ENCODE measurements at places on chromosomes 5 and 9.

DNA sequence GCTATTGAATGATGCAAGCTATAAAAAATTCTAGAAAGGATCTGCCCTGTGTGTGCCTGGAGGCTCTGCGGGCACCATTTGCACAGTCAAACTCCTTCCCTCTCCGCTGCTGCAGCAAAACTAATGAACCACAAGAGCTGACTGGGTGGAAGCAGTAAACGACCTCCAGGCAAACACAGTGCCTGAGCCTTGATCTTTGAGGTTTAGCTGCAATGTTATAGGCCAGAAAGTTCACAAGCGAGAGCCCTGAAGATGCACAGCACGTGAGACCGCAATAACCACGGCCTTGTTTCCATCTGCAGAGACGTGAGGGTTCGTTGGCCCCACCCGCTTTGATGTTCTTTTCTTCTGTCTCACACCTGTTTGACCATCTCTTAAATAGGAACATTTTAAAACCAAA, 69.2 kb upstream of the S1PR3 start:
- no peak for DNase-seq

GRCh38 chr5:38718771-38719391, 126.9 kb upstream of the OSMR start:
- DNase-seq = no peak

GRCh38 chr5:127014573-127014972, 15.8 kb downstream of the MARCHF3 start:
- no peak for DNase-seq

GRCh38 chr9:71814226-71814625, 45.9 kb upstream of the CEMIP2 start:
- no peak for DNase-seq

GRCh38 chr9:119961774-119962424, 592.7 kb upstream of the BRINP1 start:
- DNase-seq = no peak

GRCh38 chr5:453725-454481, 10.9 kb downstream of the EXOC3 start:
- DNase-seq = no peak

DNA sequence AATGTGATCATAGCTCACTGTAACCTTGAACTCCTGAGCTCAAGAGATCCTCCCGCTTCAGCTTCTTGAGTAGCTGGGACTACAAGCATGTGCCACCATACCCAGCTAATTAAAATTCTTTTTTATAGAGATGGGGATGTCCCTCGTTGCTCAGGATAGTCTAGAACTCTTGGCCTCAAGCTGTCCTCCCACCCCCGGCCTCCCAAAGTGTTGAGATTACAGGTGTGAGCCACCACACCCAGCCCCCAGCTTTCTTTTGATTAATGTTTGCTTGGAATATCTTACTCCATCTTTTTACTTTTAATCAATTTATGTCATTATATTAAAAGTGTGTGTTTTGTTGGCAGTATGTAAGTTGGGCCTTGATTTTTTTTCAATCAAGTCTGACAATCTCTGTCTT, 59.4 kb upstream of the EXOC3 start:
- no peak for DNase-seq

DNA sequence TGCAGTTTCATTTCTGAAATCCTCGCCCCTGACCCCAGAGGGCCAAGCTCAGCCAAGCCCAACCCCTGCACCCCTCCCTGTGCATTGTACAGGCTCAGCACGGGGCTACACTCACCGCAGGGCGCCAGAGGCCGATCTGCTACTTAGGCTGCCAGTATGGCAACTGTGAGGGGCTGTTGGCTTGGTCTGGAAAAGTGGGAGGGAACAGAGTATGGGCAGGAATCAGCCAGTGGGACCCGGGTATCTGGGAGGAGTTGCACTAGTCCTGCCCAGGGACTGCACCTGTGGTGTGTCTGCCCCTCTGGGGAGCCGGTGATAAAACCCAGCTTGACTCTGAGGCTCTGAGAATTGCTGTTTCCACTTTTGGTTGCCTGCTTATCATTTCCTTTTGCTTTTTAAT, 167.4 kb upstream of the KIF2A start:
- no peak for DNase-seq

DNA sequence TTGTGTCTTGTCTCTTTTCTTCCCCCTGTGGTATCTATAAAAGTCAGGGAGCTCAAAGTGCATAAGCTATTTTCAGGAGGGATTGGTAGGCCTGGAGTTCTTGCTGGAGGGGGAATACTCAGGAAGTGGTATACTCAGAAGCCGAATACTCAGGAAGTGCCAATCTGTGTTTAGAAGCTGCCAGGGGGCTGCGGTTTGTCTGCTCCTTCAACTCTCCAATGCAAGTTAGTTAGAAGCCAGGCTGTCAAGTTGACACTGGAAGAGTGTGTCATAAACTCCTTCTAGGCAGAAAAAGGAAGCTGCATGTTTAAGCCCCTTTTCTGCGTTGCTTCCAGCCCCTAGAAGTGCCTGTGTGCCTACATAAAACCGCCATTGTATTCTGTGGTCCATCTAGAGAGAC, 366.5 kb downstream of the TAF11L14 start:
- no peak for DNase-seq

- DNase-seq = no peak
Measured at GRCh38 chr9:86098824-86099700, at the start of gene GOLM1. Gene GOLM1 (minus strand): TSS chr9:86099558. CDS start chr9:86079320, 20,238 bp downstream.

DNA sequence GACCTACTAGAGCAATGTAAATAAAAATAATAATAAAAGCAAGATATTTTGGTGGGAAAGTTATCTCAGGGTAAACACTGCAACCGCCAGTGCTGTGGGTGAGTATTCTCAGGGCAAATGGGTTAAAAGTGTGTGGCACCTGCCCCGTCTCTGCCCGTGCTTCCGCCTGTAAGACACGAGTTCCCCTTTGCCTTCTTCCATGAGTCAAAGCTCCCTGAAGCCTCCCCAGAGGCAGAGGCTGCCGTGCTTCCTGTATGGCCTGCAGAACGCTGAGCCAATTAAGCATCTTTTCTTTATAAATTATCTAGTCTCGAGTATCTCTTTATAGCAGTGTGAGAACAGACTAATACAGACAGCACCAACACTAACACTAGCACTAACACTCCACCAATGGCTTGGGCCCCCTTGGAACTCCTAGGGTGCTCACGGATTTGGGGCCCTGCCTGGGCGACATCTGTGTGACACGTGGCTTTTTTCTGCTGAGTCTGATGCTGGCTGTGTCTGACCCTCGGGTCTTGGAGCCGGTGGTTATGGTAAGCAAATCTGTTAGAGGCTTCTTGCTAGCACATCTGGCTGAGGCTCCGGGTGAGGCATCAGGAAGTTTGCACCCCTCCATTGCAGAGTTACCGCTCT, 10.6 kb downstream of the PLEKHG4B start:
- DNase-seq = no peak

GRCh38 chr9:7974335-7974960, 174.9 kb upstream of the DMAC1 start:
- no peak for DNase-seq

DNA sequence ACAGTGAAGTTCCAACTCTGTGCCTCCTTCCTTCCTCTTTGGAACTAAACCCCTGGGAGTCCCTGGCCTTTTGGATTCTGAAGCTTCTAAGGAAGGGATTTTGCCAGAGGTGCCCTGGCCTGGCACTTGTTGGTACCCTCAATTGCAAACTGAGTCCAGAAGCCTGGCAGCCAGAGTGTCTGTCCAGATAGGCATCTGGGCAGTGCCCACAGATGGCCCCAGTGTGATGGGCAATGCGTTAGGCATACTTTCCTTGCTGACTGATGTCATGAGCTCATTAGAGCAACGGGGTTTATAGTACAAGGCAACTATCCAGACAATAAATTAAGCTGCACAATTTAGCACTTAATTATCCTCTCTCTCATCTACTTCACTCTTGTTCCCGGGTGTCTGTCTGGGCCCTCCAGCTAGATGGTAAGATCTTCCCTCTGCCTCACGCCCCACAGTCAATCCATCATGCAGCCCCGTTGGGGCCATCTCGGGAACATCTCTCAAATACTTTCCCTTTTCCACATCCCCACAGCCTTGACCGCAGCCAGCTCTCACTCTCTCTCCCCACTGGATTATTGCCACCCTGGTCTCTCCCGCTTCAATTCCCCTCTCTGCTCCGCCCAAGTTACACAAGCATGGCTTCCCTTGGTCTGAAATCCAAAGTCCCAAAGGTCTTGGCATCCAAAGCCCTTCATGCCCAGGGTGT, 157.5 kb upstream of the SMIM23 start:
- no peak for DNase-seq

- no peak for DNase-seq
Measured at GRCh38 chr5:80082731-80083100, 47.6 kb downstream of the THBS4 start.

- no peak for DNase-seq
Measured at GRCh38 chr5:168123631-168124528, 167.6 kb upstream of the WWC1 start.

DNA sequence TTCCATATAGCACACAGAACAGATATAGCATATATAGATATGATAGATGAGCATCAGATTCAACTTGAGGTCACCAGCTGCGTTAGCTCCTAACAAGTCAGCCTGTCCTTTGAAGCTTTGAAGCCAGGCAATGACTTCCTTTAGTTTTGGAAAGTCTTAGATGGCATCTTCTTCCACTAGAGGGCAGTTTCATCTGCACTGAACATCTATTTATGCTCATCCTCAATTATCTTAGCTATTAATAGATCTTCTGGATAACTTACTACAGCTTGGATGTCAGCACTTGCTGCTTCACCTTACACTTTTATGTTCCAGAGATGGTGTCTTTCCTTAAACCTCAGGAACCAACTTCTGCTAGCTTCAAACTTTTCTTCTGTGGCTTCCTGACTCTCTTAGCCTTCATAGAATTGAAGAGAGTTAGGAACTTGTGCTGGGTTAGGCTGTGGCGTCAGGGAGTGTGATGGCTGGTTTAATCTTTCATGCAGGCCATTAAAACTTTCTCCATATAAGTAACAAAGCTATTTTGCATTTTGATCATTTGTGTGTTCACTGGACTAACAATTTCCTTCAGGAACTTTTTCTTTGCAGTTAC, 1401.4 kb downstream of the EFNA5 start:
- no peak for DNase-seq

GRCh38 chr5:58599217-58599616, 16.3 kb downstream of the RAB3C start:
- DNase-seq = no peak

- no peak for DNase-seq
Measured at GRCh38 chr9:119853126-119853525, 483.9 kb upstream of the BRINP1 start.

GRCh38 chr9:16727452-16728136, 142.9 kb downstream of the BNC2 start:
- DNase-seq = no peak

- no peak for DNase-seq
Measured at GRCh38 chr9:2087500-2088313, 72.6 kb downstream of the SMARCA2 start.

- no peak for DNase-seq
Measured at GRCh38 chr5:124892185-124892848, 145.9 kb upstream of the ZNF608 start.

DNA sequence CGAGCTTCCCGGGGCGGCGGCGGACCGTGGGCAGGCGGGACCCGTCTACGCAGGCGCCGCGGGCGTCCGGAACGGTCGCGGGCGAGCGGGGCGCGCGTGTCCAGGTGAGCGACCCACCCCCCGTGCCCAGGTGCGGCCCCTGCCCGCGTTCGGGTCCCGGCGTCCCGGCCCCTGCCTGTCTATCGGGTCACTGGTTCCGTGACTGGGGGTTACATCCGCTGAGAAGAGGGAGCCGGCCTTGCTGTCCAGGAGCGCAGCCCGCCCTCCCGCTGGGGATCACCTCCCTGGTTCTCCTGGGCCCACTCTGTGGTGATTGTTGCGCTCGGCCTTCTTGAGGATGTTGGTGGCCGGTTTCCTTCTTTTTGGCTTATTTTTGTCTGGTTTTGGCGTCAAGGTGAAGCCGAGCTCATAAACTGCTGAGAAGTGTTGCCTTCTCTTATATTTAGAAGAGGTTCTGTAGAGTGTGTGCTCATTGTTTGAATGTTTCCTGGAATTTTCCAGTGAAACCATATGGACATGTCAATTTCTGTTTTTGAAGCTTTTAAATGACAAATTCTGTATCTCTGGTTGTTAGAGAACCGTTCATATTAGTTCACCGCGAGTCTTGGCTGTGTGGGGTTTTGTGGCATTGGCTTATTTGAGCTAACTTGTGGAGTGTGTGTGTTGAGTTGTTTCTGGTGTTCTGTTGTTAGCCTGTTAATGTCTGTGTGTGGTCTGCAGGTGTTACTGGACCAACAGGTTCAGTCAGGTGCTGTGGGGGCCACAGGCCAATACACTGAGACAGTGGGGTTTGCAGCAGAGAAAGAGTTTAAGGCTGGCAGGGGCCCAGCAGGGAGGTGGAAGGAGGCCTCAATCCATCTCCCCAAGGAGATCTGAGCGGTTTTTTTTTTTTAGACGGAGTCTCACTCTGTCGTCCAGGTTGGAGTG, 621 bp downstream of the CEP72 start:
- DNase-seq = no peak

DNA sequence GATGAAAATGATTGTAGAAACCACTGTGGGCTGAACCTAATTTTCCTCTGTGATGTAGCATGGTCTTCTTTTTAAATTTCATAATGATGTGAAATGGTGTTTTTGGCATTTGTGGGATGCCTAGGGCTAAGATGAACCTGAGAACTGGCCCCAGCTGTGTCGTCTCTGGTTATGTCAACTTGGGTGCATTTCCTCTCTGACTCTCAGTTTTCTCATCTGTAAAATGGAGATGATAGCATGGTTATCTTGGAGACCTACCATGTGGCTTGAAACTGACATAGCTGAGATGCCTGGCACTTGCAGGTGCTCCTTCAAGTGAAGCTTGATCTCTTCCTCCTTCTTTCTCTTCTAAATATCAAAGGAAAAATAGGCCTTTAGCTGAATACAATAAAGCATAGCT, 77.8 kb downstream of the BOD1 start:
- no peak for DNase-seq

DNA sequence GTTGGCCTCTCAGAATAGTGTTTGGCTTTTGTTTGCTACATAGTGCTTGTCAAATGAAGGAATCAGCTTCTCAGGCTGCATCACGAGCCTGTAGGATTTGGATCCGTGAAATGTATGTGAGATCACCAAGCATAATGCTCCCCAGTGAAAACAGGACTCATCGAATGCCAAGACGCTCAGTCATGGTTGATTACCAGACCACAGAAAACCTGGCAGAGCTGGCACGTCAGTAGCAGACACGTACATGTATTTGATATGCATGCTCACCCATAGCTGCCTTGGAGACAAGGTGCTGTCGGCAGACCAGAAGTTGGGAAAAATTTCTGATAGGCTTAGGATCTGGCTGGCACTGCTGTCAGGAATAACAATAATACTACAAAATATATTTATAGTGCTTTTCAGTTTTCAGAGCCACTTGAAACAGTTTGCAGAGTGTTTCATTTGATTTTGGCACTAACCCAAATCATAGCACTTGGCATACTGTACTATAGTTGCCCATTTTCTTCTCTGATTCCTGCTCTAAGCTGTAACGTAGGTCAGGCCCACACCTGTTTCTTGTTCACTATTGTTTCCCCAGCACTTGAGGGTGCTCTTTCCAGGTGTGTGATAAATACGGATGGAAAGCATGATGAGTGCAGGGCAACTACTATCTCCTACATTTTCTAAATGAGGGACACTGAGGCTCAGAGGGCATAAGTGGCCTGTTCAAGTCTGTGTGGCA, 226.1 kb downstream of the NR3C1 start:
- DNase-seq = no peak

GRCh38 chr9:136145580-136145979, 26.9 kb upstream of the TMEM250 start:
- no peak for DNase-seq

- no peak for DNase-seq
Measured at GRCh38 chr5:158951436-158952247, 148.1 kb downstream of the EBF1 start.
